ENCODE measurements at places on chromosomes 1 and 21.

DNA sequence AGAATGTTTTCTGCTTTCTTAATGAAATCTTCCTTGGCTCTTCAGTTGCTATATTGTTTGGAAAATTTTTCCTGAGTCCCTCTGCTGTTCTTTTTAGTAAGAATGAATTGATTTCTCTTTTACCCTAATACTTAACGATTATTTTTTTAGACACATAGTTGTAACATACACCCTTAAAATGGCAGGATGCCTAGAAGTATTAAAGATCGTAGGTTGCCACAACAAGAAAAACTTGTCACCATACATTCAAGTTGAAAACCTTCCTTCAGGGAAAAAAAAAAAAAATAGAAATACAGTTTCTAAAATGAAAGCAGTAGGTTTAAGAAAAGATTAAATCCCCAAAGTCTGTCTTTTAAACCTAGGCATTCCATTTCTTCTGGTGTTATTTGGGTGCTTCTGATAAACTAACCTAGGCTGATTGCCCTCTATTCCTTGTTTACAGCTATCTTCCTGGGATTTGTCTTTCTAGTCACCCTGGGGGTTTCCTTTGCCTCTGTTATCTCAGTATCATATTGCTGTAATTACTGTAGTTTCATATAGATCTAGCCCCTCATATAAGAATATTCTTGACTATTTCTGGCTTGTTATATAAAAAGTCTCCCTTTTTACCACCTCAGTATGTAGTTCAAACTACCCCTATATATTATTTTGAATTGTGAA, 16.8 kb downstream of the SUCO start:
- no peak for DNase-seq

DNA sequence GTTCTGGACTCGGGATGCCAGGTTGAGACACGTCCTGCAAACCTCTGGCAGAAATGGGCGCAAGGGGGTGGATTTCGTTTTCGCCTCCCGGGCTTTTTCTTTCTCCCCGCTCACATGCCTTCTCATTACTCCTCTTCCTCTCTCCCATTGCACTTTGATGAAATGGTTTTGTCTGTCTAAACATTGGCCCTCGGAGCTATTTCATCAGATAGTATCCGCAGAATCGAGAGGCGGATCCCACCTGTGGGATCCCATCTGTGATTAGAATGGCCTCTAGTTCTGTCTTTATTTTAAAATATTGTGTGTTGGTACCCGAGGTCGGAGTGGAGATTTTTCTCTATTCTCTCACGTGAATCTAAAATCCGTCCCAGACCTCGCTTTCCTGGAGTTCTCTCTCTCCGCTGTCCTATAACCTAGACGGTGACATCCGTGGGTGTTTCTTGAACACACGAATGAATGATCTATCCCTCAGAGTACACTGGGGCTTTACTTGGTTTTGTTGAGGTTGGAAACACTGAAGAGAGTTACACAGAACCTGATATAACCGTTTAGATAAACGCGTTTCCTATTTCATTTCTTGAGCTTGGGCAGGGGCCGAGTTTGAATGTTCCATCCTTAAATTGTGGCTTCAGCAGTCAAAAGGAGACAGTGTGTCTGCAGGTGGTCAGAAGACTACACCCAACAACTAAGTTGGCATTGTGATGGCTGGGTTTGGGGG, 2.0 kb downstream of the EDARADD start:
- DNase-seq = no peak

DNA sequence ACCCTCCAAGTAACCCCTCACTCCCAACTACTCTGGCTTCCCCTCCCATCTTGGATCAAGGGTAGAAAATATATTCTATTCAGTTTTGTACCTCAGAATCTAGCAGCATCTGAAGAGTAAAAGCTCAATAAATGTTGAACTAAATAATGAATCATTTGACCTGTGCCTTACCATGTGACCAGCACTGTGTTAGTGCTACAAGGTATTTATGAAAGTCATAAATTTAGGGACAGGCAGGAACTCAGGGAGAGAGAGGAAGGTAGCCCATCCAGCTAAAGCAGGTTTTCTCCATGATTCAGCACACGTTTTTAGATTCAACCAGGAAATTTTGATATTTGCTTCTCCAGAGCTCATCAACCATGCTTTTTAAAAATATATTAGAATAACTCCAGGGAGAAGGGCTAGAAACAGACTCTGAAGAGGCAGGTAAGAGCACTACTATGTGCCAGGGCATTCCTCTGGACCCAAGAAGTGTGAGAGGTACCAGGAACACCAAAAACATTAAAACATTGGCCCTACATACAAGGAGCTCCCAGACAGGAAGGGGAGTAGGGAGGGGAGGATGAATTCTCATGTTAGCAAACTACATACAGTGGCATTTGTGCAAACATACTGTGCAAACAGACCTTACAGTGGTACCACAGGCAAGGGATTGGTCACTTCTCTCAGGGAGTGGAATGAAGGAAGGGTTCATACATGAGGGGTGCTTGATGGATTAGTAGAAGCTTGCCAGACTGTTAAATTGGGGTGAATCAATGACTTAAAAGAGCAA, 64.3 kb downstream of the FYB2 start:
- DNase-seq = no peak

DNA sequence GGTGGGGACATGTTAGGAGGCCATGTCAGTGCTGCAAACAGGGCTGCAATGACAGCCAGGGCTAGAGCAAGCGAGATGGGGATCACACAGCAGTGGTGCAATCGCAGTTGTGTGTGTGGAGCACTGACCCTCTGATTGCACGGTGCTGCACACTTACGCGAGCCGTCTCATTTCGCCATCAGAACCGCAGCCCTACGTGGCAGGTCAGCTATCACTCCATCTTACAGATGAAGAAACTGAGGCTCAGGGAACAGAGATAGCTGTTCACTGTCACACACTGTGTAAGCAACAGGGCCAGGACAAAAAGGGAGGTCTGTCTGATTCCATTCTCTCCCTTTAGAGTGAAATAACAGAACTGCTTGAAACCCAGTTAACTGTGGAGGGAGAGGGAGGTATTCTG, 104.8 kb upstream of the SLC45A1 start:
- no peak for DNase-seq

GRCh38 chr1:72137656-72138055, 144.7 kb downstream of the NEGR1 start:
- no peak for DNase-seq

GRCh38 chr1:54955359-54955758, 25.1 kb upstream of the TMEM61 start:
- no peak for DNase-seq

DNA sequence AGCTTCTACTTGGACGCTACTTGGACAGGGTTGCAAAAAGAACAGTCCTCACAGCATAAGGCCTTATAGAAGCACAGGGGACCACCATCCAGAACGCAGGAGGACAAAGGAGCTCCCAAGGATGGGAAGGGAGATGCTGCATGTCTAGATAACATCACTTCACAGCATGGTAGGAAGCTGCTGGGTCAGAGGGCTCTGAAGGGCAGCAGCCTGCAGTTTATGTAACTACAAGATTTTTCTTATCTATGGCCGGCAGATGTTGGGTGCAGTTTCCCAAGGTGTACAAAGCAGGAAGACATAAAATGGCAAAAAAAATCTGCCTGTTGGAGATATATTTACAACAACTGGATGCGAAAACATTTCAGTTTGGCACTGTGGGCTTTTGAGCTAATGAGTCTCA, 45.3 kb upstream of the SLC5A9 start:
- DNase-seq = no peak

- no peak for DNase-seq
Observed at GRCh38 chr1:226640321-226641136, 92.0 kb downstream of the STUM start.

GRCh38 chr21:42302794-42303193, 12.4 kb downstream of the TFF3 start:
- DNase-seq = no peak

DNA sequence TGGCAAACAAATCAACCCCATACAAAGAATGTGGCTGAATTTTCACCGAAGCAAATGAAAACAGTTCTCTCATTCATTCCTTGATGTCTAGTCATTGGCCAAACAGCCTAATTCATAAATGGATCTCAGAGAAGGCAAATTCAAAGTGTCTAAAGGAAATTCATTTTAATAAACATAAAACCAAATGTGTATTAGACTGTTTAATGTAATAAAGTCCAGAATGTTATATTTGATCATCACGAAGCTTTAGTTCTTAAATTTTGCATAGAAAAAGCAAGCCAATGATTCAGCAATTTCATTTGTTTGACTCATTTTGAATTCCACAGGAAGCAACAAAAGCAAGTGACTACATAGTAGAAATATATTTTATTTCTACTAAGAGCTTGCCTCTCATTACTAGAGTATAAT, 379.2 kb upstream of the ADAMTS5 start:
- DNase-seq = no peak

DNA sequence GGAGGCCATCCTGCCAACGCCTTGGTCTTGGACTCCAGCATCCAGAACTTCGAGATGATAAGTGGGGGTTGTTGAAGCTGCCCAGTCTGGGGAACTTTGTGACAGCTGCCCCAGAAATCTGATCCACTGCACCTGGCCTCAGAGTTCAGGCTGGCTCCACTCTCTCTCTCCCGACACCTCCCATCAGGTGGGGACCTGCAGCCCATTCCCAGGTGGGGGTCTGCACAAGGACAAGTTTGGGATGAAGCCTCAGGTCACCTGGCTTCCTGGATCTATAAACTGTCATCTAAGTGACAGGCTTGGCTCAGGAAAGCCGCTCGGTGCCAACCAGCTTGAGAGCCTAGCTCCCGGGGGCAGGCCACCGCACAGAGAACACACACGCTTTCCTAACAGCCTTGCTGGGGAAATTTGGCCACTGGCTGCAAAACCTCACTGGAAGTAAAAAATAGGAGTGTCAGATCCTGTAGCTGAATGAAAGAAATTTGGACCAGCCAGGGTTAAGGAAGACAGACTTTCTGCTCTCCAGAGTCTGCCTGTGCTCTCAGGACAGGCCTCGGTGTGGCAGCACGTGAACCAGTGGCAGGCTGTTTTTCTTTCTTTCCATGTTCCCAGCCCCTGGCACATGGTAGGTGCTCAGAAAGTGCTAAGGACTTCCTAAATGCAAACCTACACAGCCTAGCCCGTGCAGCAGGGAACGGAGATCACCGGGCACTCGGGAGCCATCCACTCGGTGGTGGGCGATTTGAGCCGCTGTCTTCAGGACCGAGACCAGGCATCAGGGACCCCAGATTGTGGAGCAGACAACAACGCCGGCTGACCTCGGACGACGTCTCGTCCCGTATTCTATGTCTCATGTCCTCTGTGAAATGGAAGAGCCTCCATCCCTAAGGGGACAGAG, 42.6 kb upstream of the LBR start:
- no peak for DNase-seq

DNA sequence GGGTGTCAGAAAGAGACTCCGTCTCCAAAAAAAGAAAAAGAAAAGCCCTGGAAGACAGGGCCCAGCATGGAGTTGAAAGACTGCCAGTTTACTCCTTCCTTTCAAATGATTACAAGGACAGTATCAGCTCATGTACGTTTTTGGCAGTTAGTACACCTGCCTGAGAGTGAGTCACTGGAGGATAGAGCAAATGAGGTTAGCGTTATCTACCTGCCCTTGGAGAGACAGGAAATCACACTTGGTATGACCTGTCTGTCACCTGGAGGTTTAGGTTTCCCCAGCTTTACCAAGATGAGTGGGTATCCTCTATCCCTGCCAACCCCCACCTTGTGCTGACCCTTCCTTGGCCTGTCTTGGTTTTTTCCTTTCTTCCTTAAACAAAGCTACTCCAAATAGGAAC, 96.8 kb upstream of the BMP8A start:
- DNase-seq = no peak

- DNase-seq = no peak
Observed at GRCh38 chr1:240909701-240910457, 297.9 kb upstream of the GREM2 start.

DNA sequence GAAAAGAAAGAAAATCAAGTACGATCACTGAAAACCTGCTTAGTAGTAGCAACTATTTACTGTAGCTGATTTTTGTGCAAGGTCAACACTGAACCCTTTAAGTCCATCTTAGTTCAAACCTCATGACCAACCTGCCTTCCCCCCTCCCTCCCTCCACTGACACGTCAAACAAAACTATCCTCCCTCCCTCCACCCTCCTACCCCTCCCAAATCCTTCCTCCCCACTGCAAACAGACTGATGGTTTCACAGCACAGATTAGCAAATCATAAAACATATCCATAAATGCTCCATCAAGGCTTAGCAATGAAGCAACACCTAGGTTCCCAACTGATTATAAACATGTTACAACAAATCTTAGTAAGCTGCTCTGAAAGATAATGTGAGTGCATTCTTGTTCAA, 164.3 kb upstream of the GREM2 start:
- DNase-seq = no peak

DNA sequence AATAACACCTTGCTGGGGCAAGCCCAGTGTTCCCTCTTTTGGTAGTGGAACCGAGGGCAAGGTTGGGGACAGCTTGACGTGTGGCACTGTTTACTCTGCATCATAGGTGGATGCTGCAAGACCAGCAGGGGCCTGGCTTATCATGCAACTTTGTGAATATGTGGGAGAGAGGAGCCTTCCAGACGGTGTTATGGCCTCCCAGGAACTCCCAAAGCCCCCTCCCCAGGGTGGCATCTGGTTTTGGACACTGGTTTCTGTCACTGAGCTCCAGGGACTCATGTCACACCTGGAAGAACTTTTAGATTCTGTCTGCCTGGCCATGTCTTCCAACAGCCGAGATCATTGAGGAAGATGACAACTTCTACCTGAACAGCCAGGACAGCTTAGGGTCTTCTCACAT, 1.4 kb upstream of the TLR5 start:
- DNase-seq = no peak

DNA sequence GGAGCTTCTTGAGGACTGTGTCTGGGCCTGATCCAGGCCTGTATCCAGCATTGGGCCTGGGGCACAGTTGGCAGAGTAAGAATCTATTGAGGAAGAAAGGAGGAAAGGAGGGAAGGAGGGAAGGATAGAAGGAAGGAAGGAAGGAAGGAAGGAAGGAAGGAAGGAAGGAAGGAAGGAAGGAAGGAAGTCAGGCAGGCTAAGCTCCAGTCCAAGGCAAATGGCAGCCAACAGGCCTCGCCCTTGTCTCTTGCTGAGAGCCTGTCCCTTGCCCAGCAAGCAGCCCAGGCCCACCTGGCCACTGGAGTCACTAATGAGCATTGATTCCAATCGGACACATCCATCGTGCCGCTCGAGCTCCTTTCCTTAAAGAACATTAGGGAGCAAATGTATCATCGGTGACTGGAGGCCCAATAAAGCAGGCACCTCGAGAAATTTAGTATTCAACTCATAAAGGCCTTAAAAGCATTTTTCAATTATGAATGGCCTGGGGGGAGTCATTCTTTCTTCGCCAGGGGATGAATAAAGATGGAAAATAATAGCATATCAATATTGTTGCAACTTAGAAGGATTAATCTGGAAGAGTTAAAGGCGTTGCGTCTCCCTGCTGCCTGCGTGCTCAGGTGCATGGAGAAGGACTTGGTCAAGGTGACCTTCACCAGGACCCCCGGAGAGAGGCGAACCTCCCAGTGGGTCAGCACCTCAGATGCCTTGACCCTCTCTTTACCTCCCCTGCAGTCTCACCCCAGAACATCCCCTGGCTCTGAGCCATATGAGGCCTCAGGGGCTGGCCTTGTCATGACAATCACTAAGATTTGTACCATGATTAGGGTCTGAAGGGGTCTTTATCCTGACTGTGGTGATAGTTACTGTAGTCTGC, 144.5 kb upstream of the RUNX3 start:
- DNase-seq = no peak
